ENCODE measurements at places on chromosomes 5 and 9. TPM values are rescaled to one million over a fixed set of nuclear protein-coding genes. Genes with fewer than 3 reads are reported as not detected.

- no peak for DNase-seq
Observed at GRCh38 chr5:133480866-133481265, 131.5 kb downstream of the FSTL4 start.

DNA sequence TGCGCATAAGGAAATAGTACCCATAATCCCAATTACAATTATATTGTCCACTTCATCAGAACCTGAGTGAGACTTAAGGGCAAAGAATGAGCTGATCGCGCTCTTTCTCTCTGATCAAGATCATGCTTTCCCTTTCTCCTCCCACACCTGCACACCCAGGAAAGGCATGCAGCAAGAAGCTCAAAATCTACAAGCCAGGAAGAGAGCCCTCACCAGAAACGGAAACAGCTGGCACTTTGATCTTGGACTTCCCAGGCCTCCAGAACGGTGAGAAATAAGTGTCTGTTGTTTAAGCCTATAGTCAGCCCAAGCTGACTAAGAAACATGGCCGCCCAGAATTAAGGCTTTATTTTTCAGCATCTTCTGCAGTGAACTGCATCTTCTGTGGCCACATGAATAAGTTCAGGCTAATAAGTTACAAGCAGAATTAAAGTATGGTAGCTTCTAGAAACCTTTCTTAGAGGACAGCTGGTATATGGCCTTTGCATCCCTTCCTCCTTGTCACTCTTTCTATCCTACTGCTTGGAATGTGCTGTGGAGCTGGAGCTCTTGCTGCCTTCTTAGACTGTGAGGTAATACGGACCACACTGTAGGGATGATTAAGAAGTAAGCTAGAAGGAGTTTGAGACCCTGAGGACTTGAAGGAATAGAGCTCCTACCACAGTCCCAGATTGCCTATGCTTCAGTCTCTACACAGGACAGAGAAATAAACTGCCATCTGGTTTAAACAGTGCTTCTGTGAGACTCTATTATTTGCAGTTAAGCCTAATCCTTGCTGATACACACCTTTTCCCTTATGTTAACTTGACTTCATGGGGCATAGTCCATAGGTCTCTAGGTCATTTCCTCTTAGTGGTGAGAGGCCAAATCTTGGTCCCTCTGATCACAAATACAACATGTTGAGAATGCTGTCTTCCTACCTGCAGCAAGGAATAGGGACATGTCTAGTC lies 17.2 kb downstream of the OR2S2 start:
- no peak for DNase-seq

DNA sequence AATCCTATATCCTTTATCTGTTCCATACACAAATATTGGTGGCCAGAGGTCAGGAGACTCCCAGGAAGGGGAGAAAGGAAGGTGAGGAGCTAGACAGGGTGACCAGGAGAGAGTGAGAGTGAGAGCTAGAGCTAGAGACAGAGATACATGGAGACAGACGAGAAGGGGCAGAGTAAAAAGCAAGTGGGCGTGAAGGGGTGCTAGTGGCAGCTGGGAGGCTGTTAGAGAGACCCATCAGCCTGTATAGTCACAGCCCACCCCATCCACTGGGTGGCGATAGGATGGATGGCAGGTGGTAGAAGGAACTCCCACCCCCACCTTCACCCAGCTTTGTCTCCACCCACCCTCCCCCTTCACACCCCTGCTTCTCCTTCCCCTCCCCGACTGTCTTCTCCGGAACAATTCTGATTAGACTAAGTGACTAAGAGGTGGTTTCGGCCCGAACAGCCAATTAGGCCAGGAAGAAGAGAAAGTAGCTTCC lies 32.8 kb downstream of the PCDH1 start:
- no peak for DNase-seq

GRCh38 chr9:128150594-128151308 lies 1.5 kb downstream of the LCN2 start:
- no peak for DNase-seq

Gene SLC6A7
- total RNA-seq: not detected

All from kidney epithelial cell (primary cell).